Fibroblast of the conjunctiva (primary cell): ENCODE measurements at places on chromosomes 5 and 9.

- DNase-seq = no peak
Observed at GRCh38 chr5:77419644-77420582, 72.2 kb downstream of the WDR41 start.

GRCh38 chr9:33133186-33133585 lies 34.0 kb downstream of the B4GALT1 start:
- no peak for DNase-seq

- DNase-seq = peak; percentile 69
Observed at GRCh38 chr5:38615981-38616451, 59.6 kb upstream of the LIFR start.

DNA sequence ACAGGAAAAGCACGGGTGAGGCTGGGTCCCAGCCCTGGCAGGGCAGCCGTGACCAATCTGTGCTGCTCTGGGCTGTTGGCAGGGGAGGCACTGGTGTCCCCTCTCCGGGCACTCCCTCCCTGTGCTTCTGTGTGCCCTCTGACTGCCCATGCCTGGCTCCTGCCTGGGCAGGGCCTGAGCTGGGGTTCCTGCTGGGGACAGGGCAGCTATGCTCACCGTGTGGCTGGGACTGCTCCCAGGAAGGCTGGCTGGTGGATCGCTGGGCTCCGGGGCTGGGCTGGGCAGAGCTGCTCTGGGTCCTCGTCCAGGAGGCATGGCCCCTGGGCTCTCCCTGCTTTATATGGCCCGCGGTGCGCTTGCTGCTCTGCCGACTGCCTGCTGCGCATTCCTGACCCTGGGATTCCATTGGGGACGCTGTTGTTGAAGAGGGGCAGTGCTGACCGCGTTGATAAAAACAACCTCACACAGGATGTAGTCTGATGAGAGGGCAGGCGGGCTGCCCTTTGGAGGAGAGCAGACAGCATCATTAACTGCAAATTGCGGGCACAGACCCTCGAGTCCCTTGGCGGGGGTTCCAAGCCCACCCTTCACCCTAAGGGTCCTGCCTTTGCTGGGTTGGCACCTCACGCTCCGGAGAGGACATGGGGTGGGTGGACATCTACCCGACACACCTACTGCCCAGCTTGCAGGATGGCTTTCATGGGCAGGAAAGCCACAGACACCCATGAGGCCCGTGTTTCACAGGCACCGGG lies 955 bp downstream of the QRFP start:
- no peak for DNase-seq

DNA sequence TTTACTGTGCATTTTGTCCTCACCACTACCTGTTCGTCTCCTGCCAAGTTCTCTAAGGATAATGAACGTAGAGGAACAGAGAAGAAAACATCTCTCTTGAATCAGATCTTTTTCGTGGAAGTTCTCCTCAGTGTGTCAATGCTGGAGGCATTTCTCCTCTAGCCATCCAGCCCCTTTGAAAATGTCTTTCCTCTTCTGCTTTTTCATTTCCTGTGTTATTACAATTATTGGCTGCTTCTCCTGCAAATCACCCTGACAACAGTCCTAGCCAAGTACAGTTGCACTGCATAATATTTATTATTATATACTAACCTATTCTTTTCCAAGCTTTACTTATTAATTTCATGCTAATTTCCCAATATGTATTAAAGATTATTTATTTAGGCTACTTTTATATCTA lies 61.8 kb upstream of the TRPM3 start:
- no peak for DNase-seq
